ENCODE measurements at places on chromosomes 3 and 15.

GRCh38 chr3:80366808-80367548 lies 599.2 kb upstream of the ROBO1 start:
- DNase-seq = no peak

- DNase-seq = no peak
Observed at GRCh38 chr3:149023951-149024350, 32.6 kb downstream of the GYG1 start.

DNA sequence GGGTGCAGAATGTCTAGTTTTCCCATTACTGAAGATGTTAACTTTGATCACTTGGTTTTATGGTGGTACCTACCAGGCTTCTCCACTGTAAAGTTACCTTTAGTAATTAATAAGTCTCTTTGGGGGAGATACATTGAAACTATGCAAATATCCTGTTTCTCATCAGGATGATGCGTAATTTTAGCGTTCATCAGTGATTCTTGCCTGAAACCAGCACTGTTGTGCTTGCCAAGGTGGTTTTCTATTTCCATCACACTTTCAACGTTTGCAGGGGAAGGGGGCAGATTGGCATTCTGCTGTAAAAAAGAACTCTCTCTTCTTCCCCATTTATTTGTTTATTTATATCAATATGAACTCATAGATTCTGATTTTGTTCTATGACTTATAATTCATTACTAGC lies 61.0 kb downstream of the SSR3 start:
- DNase-seq = no peak

GRCh38 chr3:149809699-149810098 lies 3.3 kb upstream of the RNF13 start:
- no peak for DNase-seq

DNA sequence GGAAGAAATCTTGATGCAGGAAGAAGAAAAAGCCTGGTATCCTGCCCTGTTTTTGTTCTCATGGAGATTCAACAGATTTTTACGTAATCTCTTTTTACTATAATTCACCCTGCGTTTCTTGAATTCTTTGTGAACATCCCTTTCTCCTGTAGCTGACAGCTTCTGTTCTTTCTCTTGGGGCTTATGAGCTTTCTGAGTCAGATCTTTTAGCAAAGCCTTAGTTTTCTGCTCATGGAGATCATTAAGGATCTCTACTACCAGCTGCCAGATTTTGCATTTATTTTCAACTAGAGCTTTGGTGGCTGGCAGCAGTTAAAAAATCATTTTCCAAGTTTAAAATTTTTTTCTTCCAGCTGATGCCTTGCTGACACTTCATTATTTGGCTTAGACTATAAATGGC lies 51.6 kb downstream of the MOBP start:
- DNase-seq = no peak

- DNase-seq = no peak
Observed at GRCh38 chr3:185205865-185206264, 48.0 kb downstream of the EHHADH start.

- no peak for DNase-seq
Observed at GRCh38 chr15:74551714-74552113, 10.7 kb downstream of the ARID3B start.

Measured in stimulated activated naive CD4-positive, alpha-beta T cell treated with Interleukin-2 at 50 U/mL for 16 hours (primary cell).